EL (cell line): ENCODE measurements at places on chromosomes 1 and 21.

- no peak for DNase-seq
Observed at GRCh38 chr21:45651921-45652320, 8.4 kb downstream of the PCBP3 start.

DNA sequence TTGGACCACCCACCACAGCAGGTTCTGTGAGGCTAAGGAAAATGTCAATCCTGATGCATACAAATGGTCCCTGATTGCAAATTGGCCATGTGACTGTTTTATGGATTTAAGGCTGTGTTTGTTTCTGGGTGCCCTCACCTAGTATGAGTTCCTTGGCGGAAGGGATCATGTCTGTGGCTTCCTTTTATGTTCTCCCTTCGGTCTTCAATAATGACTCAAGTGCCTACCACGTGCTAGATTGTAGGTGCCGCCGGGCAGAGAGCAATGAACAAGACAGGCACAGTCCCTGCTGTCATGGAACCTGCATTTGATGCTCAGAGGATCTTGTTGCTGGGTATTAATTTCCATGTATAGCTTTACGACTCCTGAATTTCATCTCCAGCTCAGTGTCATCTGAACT, 9.8 kb upstream of the VWA5B1 start:
- DNase-seq = no peak

- DNase-seq = peak; percentile 75
Observed at GRCh38 chr1:162855461-162856150, 5.4 kb downstream of the CCDC190 start.

DNA sequence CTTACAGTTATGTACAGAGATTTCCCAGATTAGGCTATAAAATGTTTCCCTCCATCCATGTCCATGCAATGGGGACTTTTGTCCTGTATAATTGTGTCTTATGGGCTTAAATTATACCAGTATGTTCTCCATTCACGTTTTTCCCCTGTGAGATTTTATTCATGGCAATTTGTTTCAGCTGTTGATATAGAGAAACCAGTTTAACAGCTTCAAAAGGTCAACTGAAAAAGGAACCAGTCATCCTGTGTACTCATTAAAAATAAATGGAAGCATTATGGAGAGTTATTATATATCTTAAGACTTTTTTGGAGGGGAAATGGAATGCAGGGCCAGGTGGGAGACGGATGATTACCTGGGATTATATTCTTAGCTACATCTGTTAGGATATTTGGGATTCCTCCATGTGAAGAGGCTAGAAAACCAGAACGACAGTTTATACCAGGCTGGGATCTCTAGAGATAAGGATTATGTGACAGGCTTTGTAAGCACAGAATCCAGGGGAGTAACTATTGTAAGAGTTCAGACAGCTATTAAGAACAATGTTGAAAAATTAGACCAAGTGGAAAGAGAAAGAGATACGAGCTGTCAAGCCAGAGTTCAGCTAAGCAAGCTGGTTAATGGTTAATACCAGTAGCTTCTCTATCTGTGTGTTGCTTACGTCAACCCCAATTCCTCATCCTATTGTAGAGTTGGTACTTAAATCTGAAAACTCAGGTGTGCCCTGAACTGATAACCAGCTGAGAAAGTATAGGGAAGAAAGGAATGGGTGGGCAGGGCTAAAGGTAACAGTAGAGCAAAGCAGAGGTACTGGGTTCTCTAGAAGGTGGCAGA, 12.4 kb upstream of the ZNF697 start:
- DNase-seq = no peak

DNA sequence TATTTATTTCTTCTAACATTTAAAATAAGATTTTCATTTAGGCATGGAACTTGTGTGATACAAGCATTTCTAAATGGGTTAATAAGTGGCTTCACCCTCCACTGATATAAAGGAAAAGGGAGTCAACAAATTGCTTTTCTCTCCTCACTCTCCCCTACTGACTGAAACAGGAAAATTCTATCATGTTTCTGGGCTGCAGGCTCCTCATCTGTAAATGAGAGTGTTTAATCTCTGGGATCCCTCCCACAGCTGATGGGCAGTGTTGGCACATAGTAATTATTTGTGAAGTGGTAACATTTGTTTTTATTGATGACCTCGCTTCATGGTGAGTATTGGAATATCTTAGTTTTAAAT, 69.8 kb upstream of the WARS2 start:
- no peak for DNase-seq
